ENCODE measurements at places on chromosomes 6 and 20.

DNA sequence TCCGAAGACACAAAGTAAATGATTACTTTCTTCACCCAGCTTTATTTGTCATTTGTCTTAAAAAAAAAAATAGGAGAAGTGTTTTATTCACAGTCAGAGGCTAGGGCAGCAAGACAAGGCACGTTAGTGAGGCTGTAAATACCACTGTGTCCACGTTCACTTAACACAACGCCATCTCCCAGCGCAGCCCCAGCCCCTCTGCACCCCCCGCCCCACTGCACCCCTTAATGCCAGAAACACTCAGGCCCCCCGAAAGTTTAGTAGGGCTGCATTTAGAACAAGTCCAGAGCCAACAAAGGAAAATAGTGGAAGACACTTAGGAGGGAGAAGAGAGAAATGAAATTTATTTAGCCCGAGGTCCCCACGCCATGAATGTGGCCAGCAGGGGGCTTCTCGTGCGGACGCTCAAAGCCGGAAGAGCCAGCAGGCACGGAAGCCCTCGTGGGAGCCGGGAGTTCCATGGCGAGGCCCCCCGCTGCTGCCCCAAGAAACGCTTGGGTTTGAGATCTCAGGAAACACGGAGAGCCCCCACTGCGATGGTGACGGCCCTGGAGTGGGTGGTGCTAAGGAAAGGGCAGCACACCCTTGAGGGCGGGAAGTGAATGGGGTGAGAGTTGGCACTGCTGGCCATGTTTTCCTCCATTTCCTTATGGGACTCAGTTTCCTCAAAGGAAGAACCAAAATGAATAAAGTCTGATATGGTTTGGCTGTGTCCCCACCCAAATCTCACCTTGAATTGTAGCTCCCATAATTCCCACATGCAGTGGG lies 50.2 kb downstream of the IYD start:
- peak; percentile 63 for DNase-seq

DNA sequence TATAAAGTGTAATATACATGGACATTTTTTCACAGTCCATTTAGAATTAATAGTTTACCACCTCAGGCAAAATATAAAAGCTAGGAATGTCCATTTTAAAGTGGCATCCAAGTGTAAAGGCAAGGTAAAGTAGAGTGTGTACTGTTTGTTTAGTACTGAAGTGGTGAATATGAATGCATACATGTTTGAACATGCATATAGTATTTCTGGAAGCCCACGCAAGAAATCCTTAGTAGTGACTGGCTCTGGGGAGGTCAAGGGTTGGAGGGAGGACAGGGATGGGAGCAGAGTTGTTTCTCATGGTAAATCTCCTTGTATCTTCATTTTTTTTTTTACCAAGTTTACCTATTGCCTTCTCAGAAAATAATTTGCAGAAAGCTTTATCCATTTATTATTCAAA lies 129.2 kb downstream of the UNC5CL start:
- no peak for DNase-seq

DNA sequence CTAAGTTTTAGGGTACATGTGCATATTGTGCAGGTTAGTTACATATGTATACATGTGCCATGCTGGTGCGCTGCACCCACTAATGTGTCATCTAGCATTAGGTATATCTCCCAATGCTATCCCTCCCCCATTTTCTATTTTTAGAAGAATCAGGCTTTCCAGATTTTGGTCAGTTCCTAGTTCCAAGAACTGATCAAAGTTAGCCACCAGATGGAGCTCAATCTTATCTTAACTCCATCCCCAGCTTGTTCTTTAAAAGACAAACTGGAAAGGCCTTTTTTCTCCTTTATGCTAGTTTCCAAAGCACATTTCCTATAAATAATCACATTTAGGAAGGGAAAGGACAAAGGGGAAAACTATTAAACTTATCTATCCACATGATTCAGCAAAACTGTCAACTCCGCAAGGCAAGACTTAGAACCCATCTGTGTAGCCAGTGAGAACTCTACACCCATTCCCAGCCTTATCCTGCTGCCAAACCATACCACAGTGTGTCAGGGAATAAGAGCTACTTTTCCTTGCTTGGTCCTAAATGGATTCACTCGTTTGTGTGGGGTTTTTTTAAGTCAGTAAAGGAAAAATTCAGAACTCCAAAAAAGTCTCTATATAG lies 22.8 kb upstream of the KHDC1 start:
- DNase-seq, result no peak

- DNase-seq, result no peak
Observed at GRCh38 chr20:3972161-3972560, 43.2 kb downstream of the RNF24 start.

- no peak for DNase-seq
Observed at GRCh38 chr6:138289739-138290138, 71.4 kb upstream of the PBOV1 start.

GRCh38 chr6:36863670-36864540 lies 10.7 kb downstream of the PPIL1 start:
- no peak for DNase-seq

DNA sequence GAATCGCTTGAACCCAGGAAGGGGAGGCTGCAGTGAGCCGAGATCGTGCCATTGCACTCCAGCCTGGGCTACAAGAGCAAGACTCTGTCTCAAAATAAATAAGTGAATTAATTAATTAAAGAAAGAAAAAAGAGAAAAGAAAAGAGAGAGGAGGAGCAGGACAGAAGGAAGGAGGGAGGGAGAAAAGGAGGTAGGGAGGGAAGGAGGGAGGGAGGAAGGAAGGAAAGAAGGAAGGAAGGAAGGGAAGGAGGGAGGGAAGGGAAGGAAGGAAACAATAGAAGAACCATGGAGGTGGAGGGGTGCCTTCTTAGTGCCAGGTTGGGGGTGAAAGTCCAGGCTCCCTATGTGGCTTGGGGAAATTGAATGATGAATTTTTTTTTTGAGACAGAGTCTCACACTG lies 6.5 kb upstream of the AHCY start:
- no peak for DNase-seq

GRCh38 chr6:43763812-43764522 lies 6.0 kb upstream of the VEGFA start:
- DNase-seq, result no peak

GRCh38 chr20:44643596-44644229 lies 7.8 kb downstream of the ADA start:
- no peak for DNase-seq

GRCh38 chr6:150169609-150170008 lies 26.8 kb downstream of the PPP1R14C start:
- DNase-seq, result no peak

DNA sequence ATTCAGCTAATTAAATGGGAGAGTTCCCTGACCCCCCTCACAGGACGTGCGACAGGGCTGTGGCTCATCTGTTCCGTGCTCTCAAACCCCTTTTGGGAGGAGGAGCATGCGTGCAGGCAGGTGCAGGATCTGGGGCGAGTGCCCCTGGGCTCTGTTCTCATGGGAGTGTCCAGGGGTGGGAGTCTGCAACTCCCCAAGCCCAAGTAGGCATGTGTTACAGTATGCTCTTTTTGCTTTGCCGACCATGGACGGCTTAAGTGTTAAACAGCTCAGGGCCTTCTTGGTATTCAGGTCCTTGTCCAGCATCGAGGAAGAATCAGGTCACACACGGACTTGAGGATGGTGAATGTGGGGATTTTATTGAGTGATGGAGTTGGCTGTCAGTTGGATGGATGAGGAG lies 101.6 kb downstream of the NCOA3 start:
- DNase-seq, result no peak

DNA sequence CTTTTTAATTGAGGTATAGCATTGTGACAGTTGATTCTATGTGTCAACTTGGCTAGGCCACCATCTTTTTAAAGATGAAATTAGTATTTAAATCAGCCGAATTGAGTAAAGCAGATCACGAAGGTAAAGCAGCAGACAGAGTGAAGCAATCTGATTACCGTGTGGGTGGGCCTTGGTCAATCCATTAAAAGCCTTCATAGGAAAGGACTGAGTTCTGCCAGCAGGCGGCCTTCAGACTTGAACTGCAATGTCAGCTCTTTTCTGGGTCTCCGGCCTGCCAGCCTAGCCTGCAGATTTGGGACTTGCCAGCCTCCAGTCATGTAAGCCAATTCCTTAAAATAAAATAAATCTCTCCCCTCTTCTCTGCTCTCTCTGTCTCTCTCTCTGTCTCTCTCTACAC lies 22.4 kb upstream of the TGM2 start:
- DNase-seq, result no peak

GRCh38 chr20:45174434-45175364 lies at the start of gene PI3:
TSS of gene PI3 (plus strand) at chr20:45174902. CDS start at chr20:45174923, 21 bp downstream.
- DNase-seq, result no peak

GRCh38 chr6:32570363-32570905 lies 19.2 kb downstream of the HLA-DRB1 start:
- DNase-seq, result no peak

- DNase-seq, result no peak
Observed at GRCh38 chr6:135411339-135411738, 86.2 kb downstream of the AHI1 start.

- no peak for DNase-seq
Observed at GRCh38 chr6:5766260-5766659, 240.5 kb downstream of the NRN1 start.

GRCh38 chr6:17673543-17674254 lies 33.0 kb downstream of the NUP153 start:
- DNase-seq, result no peak

DNA sequence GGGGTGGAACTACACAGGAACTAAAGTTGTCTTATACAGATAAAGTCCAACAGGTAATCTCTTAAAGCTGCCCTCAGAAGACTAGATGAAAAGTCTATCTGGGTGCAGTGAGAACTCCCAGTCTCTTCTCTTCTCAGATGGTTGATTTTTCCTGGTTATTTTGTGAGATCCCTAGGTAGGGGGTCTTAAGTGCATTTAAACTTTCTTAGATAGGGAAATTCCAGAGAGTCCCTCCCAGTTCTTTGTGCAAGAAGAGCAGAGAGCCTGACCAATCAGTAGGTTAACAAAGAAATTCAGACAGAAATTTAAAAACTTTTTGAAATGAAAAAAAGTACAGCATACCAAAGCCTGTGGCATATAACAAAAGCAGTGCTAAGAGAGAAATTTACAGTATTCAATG lies 2.0 kb upstream of the GABRR2 start:
- DNase-seq, result no peak

- peak; percentile 8 for DNase-seq
Observed at GRCh38 chr6:113184736-113185135, 672.4 kb upstream of the MARCKS start.
